ENCODE measurements at places on chromosomes 4 and X.
A peak's percentile ranks its signal among the peaks of the same experiment; 100 is the strongest.

- peaks cover 60% of the 10 kb centered on the region for H3K36me3 ChIP-seq
- DNase-seq, result no peak
- H3K27ac ChIP-seq, result no peak overlapping the region
- H3K4me1 ChIP-seq, result peaks cover 5% of the 10 kb centered on the region
These were observed 3.7 kb upstream of the SRP72 start for GRCh38 chr4:56463711-56464110.

DNA sequence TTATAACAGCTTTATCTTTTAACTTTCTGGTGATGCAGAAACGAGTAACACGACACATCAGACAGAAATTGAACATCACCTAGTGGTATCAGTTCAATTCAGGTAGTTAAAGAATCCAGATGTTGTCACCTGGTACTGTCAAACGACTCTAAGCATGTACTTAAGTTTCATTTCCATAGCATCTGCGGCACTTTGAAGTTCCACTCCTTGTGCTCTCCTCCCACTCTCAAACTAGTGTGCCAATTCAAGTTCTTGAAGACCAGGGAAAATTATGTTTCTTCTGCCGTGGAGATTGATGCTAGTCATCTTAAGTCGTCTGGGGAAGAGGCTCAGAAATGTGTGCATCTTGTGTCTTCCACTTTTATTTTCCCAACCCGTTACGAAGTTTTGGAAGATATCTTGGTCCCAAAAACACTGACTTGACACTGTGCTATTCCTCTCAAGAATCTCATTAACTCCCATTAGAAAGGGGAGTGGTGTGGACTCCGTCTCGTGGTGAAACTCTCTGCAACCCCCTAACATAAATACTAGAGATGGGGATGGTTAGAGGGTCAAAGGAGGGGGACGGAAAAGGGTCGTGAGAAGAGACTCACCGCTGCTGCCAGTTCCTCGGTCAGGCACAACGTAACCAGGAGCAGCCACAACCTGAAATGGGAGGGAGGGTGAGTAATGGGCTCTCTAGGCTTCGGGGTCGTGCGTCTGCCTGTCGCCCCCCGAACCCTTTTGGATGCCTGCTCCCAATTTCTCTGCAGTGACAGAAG is 693 bp downstream of the COL4A6 start:
- H3K27ac ChIP-seq, result no peak overlapping the region
- H3K4me3 ChIP-seq, result peak overlapping the region; percentile 62
- H3K36me3 ChIP-seq, result no peaks in the 10 kb centered on the region
- no peak for DNase-seq

GRCh38 chr4:24625091-24625490 is 40.7 kb upstream of the DHX15 start:
- DNase-seq, result no peak
- no peaks in the 10 kb centered on the region for H3K4me1 ChIP-seq
- no peaks in the 10 kb centered on the region for H3K27me3 ChIP-seq
- no peaks in the 10 kb centered on the region for H3K36me3 ChIP-seq
- H3K27ac ChIP-seq, result no peak overlapping the region
- H3K4me3 ChIP-seq, result no peak overlapping the region

DNA sequence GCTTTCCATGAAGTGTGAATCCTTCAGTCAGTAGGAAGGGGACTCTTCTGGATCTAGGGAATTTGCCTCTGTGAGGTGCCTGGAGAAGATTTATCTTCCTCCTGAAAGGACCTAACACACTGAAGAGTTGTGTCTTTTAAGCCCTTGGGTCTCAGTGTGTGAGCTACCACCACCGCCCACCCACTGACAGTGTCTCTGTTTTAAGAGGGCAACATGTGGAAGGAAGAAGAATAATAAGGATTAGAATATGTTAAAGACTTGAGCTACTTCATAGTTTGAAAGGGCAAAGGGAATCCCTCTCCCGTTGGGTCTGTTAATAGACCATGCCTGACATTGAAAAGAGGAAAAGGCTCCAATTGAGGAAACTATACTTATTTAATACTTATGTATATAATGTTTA is 64.3 kb upstream of the TLR2 start:
- H3K36me3 ChIP-seq, result peaks cover 66% of the 10 kb centered on the region
- H3K27ac ChIP-seq, result no peak overlapping the region
- no peak overlapping the region for H3K4me3 ChIP-seq
- DNase-seq, result no peak
- no peaks in the 10 kb centered on the region for H3K27me3 ChIP-seq

- H3K4me3 ChIP-seq, result no peak overlapping the region
- DNase-seq, result no peak
- H3K36me3 ChIP-seq, result peaks cover 64% of the 10 kb centered on the region
- no peak overlapping the region for H3K27ac ChIP-seq
These were observed 97.7 kb downstream of the NFKB1 start for GRCh38 chr4:102598762-102599374.

GRCh38 chr4:152451496-152451895 is 84.4 kb downstream of the FBXW7 start:
- no peak for DNase-seq
- no peaks in the 10 kb centered on the region for H3K4me1 ChIP-seq
- no peaks in the 10 kb centered on the region for H3K36me3 ChIP-seq
- no peak overlapping the region for H3K4me3 ChIP-seq
- H3K27me3 ChIP-seq, result no peaks in the 10 kb centered on the region
- no peak overlapping the region for H3K27ac ChIP-seq

GRCh38 chr4:156784970-156785369 is 186.6 kb downstream of the PDGFC start:
- no peaks in the 10 kb centered on the region for H3K4me1 ChIP-seq
- no peak for DNase-seq
- no peak overlapping the region for H3K4me3 ChIP-seq
- no peaks in the 10 kb centered on the region for H3K27me3 ChIP-seq

- H3K4me3 ChIP-seq, result no peak overlapping the region
- DNase-seq, result no peak
- no peaks in the 10 kb centered on the region for H3K4me1 ChIP-seq
- no peaks in the 10 kb centered on the region for H3K27me3 ChIP-seq
- no peaks in the 10 kb centered on the region for H3K36me3 ChIP-seq
These were observed 388.6 kb upstream of the MAGEB2 start for GRCh38 chrX:29826742-29827141.

DNA sequence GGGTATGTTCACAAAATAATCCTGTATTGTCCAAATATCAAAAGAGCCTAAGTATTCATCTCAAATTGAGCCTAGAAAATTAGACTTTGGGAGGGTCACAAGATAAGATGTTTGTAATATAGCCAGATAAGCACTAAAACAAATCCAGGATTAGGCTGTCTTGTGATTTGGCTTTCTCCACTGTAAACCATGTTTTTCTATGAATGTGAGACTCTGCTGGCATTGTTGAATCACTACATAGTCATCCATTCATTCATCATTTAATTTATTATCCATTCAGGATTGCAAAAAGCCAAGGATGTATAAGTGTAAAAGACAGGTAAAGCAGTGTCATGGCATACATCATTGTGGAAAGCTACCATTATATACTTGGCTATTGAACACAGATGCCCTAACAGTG is 148.0 kb downstream of the GRID2 start:
- DNase-seq, result no peak
- H3K4me3 ChIP-seq, result no peak overlapping the region
- no peak overlapping the region for H3K27ac ChIP-seq
- no peaks in the 10 kb centered on the region for H3K27me3 ChIP-seq
- no peaks in the 10 kb centered on the region for H3K36me3 ChIP-seq

- H3K36me3 ChIP-seq, result peaks cover 39% of the 10 kb centered on the region
- H3K4me1 ChIP-seq, result peaks cover 18% of the 10 kb centered on the region
- no peak for DNase-seq
These were observed 54.1 kb downstream of the CCNI start for GRCh38 chr4:77021614-77022089.

- no peaks in the 10 kb centered on the region for H3K27me3 ChIP-seq
- no peaks in the 10 kb centered on the region for H3K36me3 ChIP-seq
- H3K27ac ChIP-seq, result no peak overlapping the region
These were observed 1480.5 kb upstream of the IGFBP7 start for GRCh38 chr4:58590722-58591121.

GRCh38 chrX:75115707-75116413 is 40.2 kb downstream of the ABCB7 start:
- H3K36me3 ChIP-seq, result no peaks in the 10 kb centered on the region
- no peaks in the 10 kb centered on the region for H3K4me1 ChIP-seq
- no peak overlapping the region for H3K27ac ChIP-seq
- H3K27me3 ChIP-seq, result no peaks in the 10 kb centered on the region
- H3K4me3 ChIP-seq, result no peak overlapping the region
- no peak for DNase-seq

GRCh38 chr4:53511014-53511413 is 80.3 kb downstream of the LNX1 start:
- H3K4me3 ChIP-seq, result no peak overlapping the region
- H3K27ac ChIP-seq, result no peak overlapping the region
- no peaks in the 10 kb centered on the region for H3K27me3 ChIP-seq
- H3K4me1 ChIP-seq, result no peaks in the 10 kb centered on the region
- H3K36me3 ChIP-seq, result no peaks in the 10 kb centered on the region
- no peak for DNase-seq

GRCh38 chr4:78185117-78185516 is 128.0 kb downstream of the FRAS1 start:
- H3K27me3 ChIP-seq, result no peaks in the 10 kb centered on the region
- no peak for DNase-seq
- no peaks in the 10 kb centered on the region for H3K4me1 ChIP-seq
- H3K36me3 ChIP-seq, result no peaks in the 10 kb centered on the region

DNA sequence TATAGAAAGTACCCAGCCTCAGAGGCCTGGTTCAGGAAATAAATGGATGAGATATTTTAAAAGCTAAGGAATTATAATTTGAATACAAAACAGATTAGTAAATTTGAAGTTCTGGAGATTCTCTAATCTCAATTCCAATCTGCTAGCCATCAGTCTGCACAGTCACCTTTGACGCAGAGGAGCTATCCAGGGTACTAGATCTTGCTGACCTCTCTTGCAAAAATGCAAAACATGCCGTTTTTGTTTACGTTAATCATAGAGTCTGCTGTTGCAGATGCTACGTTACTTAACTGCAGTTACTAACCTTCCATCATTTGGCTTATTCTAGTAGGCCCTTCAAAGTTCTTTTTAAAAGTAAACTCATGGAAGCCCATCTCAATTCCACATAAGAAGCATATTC is 10.4 kb downstream of the CCSER1 start:
- H3K27me3 ChIP-seq, result no peaks in the 10 kb centered on the region
- H3K4me1 ChIP-seq, result no peaks in the 10 kb centered on the region
- DNase-seq, result no peak
- no peak overlapping the region for H3K27ac ChIP-seq

GRCh38 chr4:15653864-15654592 is 1.1 kb downstream of the FBXL5 start:
- peaks cover 32% of the 10 kb centered on the region for H3K36me3 ChIP-seq
- peak overlapping the region; percentile 88 for H3K4me3 ChIP-seq

GRCh38 chr4:1975391-1975801 is 33.4 kb downstream of the NELFA start:
- H3K36me3 ChIP-seq, result peaks cover 100% of the 10 kb centered on the region
- no peaks in the 10 kb centered on the region for H3K27me3 ChIP-seq
- DNase-seq, result no peak
- H3K27ac ChIP-seq, result no peak overlapping the region
- H3K4me3 ChIP-seq, result no peak overlapping the region
- no peaks in the 10 kb centered on the region for H3K4me1 ChIP-seq

DNA sequence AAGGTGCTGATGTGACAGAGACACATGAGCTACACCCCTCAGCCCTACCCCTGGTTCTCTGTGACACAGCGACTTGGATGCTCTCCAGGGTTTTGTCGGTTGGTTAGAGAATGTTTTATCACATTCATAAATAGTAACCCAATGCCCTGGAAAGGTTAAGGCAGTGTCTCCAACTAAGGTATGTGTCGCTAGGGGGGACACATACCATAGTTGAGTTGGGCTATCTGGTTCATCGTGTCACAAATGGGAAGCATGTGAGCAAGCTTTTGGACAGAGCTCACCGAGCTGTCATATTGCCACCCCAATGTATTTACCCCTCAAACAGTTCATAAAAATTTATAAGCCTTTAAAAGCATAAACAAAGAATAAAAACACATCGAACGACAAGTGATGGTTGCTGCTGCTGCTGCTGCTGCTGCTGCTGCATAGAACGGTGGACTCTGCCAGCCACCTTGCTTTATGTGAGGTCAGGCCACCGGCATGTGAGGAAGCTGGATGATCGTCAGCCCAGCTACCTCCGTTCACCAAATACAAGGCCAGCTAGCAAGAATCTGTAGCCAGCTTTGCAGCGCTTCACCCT is 55.9 kb downstream of the STOX2 start:
- H3K27ac ChIP-seq, result no peak overlapping the region
- no peaks in the 10 kb centered on the region for H3K36me3 ChIP-seq

DNA sequence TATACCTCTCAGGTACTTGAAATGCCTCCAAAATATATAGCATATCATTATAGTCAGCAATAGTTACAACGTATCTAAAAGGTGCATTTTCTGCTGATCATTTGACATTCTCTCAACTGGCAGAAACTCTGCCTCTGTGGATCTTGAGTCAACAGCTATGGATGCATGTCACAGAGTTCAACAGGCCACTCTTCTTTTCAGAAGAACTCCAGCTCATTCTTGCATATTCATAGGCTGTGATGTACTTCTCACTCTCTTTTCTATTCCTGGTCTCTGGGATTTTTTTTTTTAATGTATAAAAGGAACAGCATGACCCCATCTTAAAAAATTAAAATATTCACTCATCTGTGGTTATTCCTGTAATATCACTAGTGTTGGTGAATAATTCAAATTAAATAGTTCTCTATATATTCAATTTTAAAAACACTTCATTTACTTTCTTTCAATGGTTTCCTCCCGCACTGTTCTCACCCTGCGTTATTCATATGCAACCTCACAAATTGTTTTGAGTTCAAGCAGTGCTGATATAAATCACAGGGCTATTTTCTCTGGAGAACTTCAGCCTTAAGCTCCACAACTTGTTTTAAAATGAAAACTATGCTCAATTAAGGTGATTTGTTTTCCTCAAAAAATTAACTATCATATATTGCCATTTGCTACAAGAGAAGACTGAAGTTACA is 1111.2 kb upstream of the ADGRL3 start:
- H3K4me3 ChIP-seq, result no peak overlapping the region
- H3K36me3 ChIP-seq, result no peaks in the 10 kb centered on the region
- no peak for DNase-seq
- no peaks in the 10 kb centered on the region for H3K27me3 ChIP-seq
- no peak overlapping the region for H3K27ac ChIP-seq
- peaks cover 2% of the 10 kb centered on the region for H3K4me1 ChIP-seq

DNA sequence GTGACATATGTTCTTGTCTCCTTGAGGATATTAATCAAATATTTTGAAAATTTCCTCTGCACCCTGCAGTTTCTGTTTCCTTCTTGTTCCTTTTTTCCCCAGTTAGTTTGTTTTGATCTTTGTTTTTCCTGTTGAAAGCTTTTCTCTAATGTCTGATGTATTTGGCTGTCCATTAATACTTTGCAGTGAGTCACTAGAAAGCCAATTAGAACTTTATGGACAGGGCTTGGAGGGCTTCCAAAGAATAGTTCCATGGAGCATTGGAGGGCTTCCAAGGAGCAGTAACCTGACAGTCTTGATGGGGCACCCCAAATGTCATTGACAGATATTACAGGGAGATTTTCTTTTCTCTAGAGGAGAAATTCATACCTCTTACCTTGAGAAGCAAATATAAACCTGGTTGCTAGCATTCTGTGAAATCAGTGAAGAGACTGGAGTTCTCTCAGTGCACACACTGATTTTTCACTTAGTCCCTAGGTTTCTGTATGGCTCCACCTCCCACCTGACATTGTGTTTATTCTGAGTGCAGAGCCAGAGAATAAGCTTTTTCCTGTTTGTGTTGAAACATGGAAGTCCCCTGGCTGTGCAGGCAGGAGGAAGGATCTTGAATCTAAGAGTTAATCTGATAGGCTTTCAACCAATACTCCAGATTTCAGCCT is 26.5 kb downstream of the SPARCL1 start:
- DNase-seq, result no peak
- no peaks in the 10 kb centered on the region for H3K27me3 ChIP-seq
- no peaks in the 10 kb centered on the region for H3K36me3 ChIP-seq
- H3K4me1 ChIP-seq, result no peaks in the 10 kb centered on the region
